ENCODE measurements at places on chromosomes 4 and X.
A peak's percentile ranks its signal among the peaks of the same experiment; 100 is the strongest.

GRCh38 chr4:184011826-184012380 lies 106.8 kb downstream of the STOX2 start:
- DNase-seq, result no peak

GRCh38 chr4:148333265-148333664 lies 108.9 kb downstream of the NR3C2 start:
- DNase-seq, result no peak

DNA sequence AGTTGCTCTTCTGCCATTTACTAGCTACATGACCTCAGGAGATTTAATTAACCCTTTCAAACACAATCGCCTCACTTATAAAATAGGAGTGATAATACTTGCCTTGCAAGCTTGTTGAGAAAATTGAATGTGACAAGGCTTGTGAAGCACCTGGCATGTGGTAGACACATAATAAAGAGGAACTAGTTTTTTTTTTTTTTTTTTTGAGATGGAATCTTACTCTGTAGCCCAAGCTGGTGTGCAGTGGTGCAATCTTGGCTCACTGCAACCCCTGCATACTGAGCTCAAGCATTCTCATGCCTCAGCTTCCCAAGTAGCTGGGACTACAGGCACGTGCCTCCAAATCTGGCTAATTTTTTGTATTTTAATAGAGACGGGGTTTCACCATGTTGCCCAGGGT lies 73.7 kb upstream of the STIM2 start:
- DNase-seq, result no peak

GRCh38 chrX:41457613-41458192 lies 10.6 kb downstream of the NYX start:
- DNase-seq, result peak; percentile 34

DNA sequence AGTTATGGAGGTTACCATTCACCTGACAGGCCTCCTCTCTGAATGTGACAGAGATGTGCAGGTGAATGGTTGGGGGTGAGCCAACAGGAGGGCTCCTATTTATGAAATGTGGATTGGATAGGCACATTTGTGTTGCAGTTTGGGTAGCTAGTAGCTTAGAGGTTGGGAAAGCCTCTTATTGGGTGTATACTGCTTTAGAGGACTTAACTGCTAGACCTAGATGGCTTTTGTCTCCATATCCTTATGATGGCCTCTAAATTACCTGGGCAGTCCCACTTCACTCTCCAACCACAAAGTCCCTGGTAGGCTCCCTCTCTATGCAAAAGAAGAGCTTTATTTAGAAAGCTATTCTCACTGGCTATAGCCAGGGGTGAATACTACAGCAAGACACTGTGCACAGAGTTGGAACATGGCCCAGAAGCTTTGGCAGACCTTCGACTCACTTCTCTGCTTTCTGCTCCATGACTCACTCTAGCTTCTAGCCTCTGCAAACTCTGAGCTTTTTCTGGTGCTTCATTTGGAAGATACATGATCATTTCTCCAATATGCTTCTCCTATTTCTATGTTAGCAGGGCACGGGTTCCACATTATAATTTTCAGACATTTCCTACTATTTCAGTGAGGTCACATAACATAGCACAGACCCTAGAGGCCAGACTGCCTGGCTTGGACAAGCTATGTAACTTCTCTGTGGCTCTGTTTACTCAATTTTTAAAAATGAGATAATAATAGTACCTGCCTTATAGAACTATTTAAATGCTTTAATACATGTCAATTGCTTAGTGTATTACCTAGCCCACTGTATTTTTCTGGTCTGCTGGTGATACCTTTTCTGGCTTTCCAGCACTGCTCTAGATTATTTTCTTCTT lies 6.0 kb upstream of the VGLL1 start:
- peak; percentile 79 for DNase-seq

GRCh38 chr4:8912089-8912455 lies 40.4 kb upstream of the HMX1 start:
- no peak for DNase-seq

- DNase-seq, result no peak
These were observed 922.5 kb downstream of the RPA4 start for GRCh38 chrX:97806238-97806637.

GRCh38 chrX:105872941-105873340 lies 50.6 kb downstream of the NRK start:
- DNase-seq, result peak; percentile 10

DNA sequence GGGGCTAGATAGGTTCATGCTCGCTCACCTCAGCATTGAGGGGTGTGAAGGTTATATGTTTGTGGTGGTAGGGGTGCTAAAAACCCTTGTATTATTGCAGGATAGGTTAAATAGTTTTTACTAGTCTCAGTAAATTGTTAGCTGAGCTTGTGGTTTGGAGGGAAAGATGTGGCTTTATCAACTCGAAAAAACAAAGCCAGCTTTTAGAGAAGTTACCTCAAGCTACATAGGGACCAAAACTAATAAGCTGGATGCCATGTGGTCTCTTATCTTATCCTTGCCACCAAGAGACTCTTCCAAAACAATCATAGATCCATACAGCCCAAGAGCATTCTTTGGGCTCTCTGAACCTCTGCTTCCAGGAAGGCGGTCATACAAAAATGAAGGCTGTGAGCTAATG lies 29.2 kb downstream of the MSN start:
- no peak for DNase-seq

- DNase-seq, result no peak
These were observed 12.0 kb upstream of the MFAP3L start for GRCh38 chr4:170038232-170038631.

DNA sequence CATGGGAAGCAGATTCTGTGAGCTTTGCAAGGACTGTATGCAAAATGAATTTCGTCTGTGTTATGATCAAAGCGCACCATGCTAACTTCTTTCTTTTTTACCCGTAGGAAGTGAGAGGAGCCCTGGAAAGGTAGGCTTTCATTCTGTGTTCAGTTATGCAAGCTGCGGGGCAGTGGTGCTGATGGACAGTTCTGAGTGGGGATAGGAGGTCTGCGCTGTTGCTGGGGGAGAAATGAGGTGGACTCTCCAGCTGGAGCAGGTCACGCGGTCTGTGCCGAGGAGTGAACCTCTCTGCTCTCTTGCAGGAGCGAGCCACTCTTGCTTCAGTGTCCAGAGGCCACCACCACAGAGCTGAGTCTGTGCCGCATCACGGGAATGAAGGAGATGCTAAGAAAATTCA lies 4.5 kb downstream of the TRIML1 start:
- DNase-seq, result peak; percentile 4

GRCh38 chr4:77669946-77670590 lies 64.4 kb downstream of the CXCL13 start:
- DNase-seq, result no peak

DNA sequence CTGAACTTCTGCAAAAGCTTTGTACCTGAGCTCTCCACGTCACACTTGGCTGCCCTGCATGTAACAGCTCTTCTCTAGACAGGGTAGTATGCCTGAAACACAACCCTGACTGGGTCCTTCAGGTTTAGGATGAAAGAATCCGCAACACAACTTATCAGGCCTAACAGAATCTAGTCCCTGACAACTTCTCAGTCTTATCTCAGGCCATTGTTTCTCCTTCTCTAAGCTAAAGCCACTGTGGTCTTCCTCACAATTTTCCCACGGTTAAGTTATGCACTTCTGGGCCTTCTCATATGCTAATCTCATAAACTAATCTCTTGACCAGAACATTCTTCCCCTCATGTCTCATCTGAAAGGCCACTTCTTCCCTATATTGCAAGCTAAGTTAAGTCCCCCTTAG lies 10.8 kb upstream of the TMPRSS11B start:
- peak; percentile 1 for DNase-seq

DNA sequence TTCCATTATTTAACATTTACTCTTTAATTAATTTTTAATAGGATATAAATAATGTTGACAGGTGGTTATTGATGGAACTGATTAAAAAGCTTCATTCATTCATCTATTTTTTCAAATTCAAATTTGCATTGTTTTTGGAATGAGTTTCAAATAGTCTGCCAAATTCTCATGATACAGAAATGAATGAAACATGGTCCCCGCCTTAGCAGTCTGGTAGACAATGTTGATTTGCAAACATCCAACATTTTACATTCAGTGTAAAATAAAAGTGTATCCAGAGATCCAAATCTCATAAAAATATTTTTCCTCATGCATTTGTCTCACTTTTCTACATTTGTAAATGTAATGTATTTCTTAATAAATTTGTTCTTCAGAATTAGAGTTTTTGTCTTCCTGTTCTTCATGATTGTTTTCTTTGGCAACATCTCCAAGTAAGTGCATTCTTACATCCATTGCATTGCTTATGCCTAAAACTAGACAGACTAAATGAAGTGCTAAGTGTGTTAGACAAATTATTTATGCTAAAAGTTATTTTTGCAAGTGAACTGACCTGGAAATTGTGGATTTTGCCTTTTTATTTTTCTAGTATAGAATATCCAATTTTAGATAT lies 142.3 kb downstream of the PCDH18 start:
- DNase-seq, result peak; percentile 68

GRCh38 chr4:83701041-83701440 lies 165.1 kb downstream of the GPAT3 start:
- no peak for DNase-seq

GRCh38 chr4:77148078-77148477 lies 8.9 kb upstream of the CCNG2 start:
- no peak for DNase-seq

DNA sequence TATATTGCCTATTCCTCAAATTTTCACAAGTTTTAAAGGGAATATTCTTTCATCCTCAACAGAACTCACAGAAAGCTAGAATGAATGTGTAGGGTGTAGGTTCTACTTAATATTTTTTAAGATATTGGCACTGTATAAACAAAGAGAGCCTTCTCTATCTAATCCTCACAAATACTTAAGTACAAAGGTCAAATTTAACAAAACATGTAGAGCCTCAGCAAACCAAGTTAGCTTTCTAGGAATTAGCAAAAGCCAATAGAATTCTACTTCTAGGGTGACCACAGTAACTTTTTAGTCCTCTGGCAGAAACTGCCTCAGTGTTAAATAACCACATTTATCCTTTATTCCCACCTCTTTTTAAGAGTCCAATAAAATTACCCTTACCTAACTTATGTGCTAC lies 19.3 kb downstream of the DHX15 start:
- no peak for DNase-seq

DNA sequence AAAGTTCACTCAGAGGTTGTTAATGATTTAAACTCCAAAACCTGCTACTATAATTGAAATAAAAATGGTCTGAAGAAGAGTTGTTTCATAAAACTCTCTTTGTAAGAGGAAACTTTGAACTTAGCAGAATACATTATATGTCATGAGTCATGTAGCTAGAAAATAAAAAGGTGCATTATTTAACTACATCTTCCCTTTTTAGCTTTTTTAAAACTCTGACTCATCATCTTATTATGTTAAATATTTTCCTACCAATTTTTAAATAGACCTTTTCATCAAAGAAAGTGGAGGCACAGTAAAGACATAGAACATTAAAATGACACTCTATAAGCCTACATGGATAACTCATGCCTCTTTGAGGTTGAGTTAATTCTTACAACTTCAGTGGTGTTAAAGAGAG lies 1.2 kb upstream of the ZNF827 start:
- DNase-seq, result no peak

GRCh38 chrX:101362757-101363156 lies 14.2 kb upstream of the TIMM8A start:
- no peak for DNase-seq

DNA sequence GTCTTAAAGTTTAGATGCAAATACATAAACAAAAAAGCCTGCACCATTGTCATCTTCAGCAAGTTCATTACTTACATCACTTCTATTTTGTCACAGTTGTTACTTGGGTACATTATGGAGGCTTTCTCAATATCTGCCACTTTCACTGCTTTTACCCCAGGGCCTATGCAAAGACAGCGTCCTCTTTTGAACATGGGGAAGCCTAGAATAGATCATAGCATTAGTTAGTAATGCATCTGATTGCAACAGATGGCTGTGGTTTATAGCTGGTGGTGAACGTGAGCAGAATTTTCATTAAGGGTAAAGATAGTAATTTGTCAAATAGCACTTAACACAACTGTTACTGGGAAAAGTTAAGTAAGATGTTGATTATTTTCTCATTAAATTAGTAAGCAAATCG lies 729 bp downstream of the CXCL11 start:
- no peak for DNase-seq

DNA sequence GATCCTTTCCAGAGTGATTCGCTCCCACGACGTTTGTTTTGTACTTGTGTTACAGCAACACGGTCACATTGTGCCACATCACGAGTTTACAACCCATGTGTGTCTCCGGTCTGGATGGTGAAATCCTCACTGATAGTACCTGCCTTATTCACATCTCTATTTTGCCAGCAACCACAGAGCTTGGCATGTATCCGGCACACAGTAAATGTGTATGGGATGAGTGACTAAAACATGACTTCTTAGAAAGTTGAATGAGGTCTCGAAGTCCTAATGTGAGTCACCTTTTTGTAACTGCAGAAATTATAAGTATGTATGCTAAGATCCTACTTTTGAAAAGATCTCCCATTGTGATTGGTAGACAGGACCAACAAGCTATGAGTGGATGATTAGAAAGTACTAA lies 7.5 kb downstream of the STOX2 start:
- DNase-seq, result peak; percentile 7

GRCh38 chr4:64158648-64159326 lies 250.5 kb downstream of the TECRL start:
- DNase-seq, result peak; percentile 74

DNA sequence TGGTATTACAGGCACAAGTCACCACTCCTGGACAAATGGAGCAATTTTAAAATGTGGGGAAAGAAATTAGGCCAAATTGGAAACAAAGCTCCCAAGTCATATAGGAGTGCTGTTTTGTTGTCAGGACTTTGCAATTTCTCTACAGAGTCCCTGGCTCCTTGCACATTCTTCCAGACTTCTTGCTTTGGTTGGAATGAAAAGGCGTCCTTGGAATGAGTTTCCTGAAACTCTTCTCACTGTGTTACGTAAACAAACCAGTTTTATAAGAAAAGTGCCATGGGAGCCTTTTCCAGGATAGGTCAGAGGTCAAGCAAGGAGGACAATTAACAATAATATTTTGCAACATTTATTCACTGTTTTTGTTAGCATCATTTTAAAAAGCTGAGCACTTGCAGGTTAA lies 32.4 kb upstream of the KIT start:
- peak; percentile 14 for DNase-seq

DNA sequence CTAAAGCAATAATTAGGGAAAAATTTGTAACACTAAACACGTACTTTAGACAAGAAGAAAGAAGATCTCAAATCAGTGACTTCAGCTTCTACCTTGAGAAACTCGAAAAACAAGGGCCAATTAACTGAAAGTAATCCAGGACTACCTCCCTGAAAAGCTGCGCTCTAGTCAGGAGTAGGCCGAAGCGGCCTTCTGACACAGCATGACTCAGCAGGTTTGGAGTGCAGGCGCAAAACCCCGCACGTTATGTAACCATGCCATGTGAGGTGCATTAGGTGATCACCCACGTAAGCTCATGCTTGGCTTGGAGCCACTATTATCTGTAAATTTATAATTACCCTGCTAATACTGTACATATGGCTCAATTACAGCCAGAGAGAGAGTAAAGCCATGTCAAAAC lies 52.8 kb upstream of the CCDC149 start:
- no peak for DNase-seq

DNA sequence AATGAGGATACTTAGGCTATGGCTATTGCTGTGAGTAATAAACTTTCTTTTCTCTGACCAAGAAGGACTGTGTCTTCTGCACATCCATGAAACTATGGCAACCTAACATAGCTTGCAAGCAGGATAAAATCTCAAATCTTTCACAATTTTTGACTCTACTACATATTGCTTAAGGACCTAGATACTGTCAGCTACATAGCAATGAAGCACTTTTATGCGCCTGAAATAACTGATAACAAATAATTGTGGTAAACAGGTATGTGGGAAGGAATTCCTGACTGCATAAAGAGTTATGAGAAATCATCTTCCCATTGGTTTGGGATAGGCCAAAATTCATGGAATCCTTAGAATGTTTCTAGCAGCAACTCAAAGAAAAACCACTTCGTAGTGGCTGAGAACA lies 41.2 kb upstream of the PDGFC start:
- DNase-seq, result peak; percentile 52

Data from cardiac fibroblast (primary cell).